ENCODE measurements at places on chromosomes 12 and 14.

- DNase-seq = no peak
Measured at GRCh38 chr12:82461836-82462235, 103.5 kb downstream of the METTL25 start.

GRCh38 chr12:48883305-48884161, 17.9 kb upstream of the RND1 start:
- no peak for DNase-seq

DNA sequence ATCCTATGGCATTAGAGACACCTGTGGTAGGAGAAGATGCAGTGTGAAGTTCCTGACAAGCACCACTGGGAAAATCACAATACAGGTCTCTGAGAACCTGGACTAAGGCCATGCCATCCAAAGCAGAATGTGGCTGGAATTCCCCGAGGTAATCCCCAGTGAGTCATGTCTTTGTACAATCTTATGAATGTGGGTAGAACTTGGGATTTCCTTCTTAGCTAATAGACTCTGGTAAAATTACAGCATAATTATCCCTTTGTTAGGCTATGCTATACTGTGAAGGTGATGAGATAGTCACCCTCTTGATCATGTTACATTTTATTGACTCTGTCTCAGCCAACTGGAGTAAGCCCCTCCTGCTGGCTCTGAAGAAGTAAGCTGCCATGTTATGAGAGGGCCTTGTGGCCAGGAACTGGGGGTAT, 224.3 kb upstream of the DCN start:
- DNase-seq = no peak

DNA sequence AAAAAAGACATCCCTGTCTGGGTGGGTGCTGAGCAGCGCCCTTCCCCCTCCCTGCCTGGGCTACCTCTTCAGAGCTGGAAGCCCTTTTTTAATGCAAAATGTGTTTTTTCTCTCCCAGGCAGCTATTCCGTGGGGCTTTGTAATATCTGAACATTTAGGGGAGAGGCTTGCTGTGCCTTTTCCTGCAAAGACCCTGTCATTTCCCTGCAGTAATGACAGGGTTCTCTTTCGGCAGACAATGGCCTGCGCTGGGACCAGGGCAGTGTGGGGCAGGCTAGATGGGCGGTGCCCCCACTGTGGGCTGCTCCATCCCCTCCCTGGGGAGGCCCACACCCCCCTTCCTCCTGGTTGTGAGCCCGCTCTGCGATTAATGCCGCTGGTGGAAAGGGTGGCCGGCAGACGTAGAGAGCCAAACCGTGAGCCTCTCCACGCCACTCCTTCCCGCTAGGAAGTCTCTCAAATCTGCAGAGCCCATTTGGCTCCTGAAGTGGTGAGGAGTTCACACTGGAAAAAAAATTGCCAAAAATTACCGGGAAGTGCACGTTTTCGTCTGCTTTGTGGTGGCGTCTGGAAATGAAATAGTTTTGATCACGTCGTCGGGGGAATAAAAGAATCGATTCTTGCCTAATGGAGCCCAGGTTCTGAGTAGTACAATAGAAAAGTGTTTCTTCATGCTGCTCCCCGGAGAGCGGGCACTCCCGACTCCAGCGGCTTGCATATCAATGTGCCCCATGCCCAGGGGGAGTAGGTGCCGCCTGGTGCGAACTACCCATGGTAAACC, 31.5 kb downstream of the KIF26A start:
- DNase-seq = no peak

DNA sequence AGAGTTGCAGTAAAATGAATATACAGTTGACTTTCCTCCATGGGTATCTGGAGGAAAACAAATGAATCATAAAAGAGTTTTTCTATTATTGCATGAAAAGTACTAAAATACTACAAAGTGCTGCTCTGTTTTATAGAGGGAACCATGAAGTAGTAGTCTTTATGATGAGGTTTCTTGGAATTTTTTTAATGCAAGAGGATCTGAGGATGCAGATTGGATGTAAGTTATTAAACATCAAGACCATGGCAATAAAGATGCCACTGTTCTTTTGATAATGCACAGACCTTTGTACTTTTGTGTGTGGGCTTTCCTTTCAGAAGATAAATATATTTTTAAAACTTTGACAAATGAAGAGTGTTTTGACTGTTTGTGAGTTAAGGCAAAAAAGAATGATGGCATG, 87.5 kb downstream of the DACT1 start:
- DNase-seq = no peak

DNA sequence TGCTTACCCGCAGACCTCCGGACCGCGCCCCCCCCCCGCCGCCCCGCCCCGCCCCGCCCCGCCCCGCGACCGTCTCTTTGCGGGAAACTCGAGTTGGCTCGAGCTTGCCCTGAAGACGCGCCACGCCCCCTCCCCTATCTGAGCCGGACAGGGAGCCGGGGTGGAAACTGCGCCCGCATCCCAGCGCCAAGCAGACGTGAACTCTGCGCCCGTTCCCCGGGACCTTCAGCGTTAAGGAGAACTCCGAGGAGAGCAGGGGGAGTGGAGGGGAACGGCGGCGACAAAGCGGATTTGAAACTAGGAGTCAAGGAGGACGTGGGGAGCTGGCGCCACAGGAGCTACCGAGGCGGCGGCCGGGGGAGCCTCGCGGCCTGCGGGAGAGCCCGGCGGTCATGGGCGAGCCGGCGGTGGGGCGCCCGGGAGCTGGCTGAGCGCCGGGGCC, at the start of gene KCNK13:
KCNK13 (plus strand) TSS at position 310 of the 442 bp plus-strand sequence. CDS start 212 bp downstream, outside the sequence.
- no peak for DNase-seq

- DNase-seq = no peak
Measured at GRCh38 chr12:4346931-4347330, 25.9 kb downstream of the TIGAR start.

GRCh38 chr12:42128327-42128726, 16.3 kb downstream of the GXYLT1 start:
- DNase-seq = no peak

- DNase-seq = no peak
Measured at GRCh38 chr14:99785426-99785825, 7.8 kb upstream of the EML1 start.

DNA sequence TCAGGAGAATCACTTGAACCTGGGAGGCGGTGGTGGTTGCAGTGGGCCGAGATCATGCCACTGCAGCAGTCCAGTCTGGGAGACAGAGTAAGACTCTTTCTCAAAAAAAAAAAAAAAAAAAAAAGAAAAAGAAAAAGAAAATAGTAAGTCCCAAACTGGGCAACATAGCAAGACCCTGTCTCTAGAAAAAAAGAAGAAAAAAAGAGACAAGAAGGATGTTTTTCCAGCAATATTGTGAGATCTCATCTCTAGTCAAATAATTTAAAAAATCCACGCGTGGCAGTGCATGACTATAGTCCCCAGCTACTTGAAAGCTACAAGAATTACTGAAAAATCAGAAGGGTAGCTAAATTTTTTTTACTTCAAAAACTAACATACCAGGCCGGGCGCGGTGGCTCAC, 8.0 kb downstream of the USP44 start:
- DNase-seq = no peak

DNA sequence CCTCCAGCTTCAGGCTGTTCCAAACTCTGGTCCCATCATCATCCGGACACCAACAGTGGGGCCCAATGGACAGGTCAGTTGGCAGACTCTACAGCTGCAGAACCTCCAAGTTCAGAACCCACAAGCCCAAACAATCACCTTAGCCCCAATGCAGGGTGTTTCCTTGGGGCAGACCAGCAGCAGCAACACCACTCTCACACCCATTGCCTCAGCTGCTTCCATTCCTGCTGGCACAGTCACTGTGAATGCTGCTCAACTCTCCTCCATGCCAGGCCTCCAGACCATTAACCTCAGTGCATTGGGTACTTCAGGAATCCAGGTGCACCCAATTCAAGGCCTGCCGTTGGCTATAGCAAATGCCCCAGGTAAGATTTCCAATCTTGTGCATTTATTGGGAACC, 3.3 kb downstream of the SP1 start:
- no peak for DNase-seq

DNA sequence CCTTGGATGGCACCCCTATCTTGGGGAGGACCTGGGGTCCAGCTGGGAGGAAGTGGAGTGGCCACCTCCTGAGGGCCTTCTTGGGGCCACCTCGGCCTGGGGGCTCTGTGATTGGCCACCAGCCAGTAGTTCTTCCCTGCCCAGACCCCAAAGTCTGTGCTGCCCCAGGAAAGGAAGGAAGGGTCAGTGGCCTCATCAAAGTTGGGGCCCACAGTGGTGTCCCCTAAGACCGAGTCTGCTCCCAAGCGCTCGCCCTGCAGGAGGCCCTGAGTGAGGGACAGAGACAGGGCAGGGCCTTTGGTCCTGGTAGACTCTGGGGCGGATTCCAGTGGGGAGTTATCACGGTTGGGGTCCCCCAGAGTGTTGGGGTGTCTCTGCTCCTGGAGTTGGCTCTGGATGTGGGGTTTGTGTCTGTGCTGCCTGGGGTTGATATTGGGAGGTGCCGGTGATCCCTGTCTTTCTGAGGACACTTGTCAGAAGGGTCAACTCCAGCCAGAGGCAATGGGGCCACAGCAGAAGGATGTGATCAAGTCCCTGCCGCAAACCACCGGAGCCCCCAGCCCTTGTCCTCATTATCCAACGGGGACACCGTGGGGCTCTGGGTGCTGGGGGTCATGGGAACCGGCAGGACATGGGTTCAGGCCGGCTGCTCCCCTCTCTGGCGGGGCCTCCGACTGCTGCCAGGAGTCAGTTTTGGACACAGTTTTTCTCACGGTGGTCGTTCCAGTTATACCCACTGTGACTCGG, 364.3 kb downstream of the TMEM121 start:
- no peak for DNase-seq

DNA sequence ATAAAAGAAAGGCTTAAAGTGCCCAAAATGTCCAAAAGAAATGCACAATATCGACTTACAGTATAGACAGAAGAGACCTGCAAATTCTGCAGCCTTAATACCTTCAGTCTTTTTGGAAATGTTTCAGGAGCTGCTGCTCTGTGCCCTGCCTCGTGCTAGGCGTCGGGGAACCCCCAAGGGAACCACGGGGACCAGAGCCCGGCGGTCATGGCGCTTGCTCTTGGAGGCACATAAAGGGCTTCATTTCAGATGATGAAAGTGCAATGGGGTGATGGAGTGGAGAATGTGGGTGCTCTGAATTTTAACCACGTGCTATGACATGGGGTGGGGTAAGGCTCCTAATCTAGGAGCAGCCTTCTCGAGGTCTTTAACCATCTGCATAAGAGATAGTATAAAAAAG, 14.8 kb upstream of the AACS start:
- no peak for DNase-seq

DNA sequence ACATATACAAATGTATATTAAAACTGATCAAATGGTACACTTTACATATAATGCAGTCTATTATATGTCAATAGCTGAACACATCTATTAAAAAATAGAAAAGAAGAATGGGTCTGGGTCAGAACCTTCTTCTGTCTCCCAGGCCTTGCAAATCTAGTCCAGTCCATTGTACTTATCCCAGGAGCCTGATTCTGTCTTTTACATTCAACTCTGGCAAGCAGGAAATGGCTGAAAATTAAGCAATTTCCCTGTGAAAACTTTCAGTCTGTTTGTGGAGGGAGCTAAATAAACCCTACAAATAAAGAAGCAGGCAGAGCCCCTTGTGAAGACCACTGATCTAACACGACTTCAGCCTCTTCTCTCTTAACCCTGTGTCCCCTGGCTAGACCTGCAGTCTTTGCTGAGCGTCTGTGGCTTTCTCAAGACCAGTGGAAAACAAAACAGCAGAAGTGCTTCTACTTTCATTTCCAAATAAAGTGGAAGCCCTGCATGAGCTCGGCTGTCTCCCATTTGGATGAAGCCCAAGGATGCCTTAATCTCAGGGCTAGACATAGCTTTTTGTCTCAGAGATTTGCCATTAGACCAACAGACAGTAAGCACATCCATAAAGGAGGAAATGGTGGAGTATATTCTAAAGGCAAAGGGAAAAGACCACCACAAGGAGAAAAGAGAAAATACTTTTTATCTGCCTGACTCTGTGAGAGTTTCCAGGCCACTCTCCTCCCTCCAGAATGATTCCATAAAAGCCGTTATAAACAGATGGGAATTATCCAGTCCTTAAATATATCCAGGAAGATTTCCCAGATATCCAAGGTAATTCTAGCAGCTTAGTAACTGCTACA, 48.2 kb downstream of the CRACR2A start:
- no peak for DNase-seq

- DNase-seq = no peak
Measured at GRCh38 chr12:93408813-93409212, 31.1 kb downstream of the NUDT4 start.

GRCh38 chr12:76859611-76860010, 19.2 kb downstream of the CSRP2 start:
- no peak for DNase-seq

- DNase-seq = no peak
Measured at GRCh38 chr12:90802727-90803126, 152.2 kb downstream of the CCER1 start.

GRCh38 chr12:63964301-63964700, 119.8 kb downstream of the SRGAP1 start:
- DNase-seq = no peak

DNA sequence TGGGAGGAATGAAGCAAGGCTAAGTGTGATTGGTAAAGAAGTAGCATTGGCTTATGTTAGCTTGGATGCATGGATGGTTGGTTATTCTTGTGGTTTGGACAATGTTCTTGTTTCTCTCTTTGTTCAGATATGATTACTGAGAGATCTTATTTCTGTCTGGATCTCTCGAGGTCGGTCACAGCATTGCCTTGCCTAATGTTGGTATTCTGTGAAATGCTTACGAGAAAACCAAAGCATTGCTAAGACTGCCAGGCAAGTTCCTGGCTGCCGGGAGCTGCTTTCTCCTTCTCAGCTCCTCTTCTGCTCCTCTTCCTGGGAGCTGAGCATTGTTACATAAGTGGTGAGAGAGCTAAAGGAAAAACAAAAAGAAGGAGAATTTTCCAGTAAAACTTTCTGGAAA, 7.4 kb upstream of the RND1 start:
- no peak for DNase-seq

DNA sequence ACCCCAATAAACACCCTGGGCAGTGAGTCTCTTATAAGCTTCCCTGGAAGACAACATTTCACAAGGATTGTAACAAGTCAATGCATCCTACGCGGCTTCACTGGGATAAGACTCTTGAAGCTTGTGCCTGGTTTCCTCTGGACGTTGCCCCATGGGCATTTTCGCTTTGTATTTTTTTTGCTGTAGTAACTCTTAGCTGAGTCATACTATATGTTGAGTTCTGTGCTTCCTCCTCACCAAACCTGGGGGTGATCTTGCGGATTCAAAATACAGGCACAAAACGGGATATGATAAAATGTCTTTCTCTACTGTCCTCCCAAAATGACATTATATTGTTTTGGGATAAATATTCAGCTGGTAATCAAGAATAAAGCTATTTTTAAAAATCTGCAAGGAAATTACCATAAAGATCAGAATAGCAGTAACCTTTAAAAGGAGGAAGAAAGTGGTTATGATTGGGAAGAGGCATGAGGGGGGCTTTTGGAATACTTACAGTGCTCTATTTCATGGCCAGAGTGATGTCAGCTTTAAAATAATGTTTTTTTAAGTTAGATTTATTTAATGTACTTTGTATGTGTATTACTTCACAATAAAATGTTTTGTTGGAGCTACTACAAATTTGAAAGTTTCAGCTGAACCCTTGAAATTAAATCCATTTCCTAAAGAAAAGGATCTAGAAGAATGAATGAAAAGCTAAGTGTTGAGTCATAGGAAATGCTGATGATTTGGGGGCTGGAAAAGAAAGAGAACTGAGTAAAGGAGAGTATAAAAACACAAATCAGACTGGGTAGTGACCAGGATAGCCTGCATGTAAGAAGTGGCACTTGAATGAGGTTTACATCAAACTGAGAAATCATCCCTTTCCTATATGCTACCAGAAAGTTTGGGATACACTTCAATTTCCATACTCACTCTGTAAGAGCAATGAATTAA, 14.7 kb downstream of the BTBD7 start:
- DNase-seq = no peak
